NCI-H1048 (cell line): ENCODE measurements at places on chromosomes 5 and 9.

- no peak for DNase-seq
These were observed 58.2 kb downstream of the ZFAND5 start for GRCh38 chr9:72306761-72307160.

GRCh38 chr5:9124838-9125237 lies 421.0 kb downstream of the SEMA5A start:
- DNase-seq: no peak

DNA sequence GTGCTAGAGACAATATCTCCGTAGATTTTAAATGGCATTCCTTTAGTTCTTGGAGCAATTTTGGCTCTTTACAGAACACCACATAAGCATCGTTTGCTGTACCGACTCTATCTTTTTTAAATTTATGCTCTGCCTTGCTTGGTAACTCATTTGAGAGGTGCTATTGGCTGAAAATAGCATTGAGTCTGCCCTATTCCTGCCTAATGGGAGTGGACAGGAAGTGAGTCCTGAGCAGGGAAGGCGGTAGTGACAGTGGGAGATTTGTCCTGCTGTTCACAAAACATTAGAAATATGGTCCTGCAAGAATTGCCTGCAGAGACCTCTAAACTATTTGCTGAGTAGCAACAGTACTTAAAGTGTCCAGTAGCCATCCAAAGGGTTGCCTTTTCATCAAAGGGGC lies 115.2 kb upstream of the IFNE start:
- no peak for DNase-seq

DNA sequence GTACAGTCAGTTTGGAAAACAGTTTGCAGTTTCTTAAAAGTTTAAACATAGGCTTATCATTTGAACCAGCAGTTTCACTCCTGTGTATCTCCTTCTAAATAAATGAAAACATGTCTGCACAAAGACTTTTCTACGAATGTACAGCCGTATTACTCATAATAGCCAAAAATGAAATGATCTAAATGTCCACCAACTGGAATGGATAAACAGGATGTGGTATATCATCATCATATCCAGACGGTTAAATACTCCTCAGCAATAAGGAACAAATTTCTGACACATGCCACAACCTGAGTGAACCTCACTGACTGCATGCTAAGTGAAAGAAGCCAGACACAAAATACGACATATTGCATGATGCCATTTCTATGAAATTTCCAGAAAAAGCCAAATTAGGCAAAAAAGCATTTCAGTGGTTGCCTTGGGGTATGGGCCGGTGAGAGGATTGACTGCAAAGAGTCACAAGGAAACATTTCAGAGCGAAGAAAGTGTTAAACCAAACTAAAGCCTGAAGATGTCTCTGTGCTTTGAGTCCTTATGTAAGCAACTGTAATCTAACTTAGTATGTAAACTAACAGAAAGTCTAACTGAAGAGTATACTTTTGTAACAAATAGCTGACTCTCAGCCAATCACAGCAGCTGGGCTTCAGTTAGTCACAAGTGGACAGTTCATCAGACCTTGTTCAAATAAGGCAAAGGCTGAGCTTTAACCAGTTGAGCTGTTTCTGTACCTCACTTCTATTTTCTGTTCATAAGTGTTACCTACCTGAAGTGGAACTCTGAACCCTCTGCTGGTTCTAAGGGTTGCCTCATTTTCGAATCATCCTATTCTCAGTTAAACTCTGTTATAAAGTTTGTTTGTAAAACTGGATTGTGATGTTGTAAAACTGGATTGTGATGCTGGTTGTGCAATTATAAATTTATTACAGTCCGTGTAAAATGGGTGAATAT lies 65.2 kb downstream of the TRIO start:
- no peak for DNase-seq

GRCh38 chr5:100424017-100424416 lies 111.2 kb upstream of the FAM174A start:
- DNase-seq: no peak

DNA sequence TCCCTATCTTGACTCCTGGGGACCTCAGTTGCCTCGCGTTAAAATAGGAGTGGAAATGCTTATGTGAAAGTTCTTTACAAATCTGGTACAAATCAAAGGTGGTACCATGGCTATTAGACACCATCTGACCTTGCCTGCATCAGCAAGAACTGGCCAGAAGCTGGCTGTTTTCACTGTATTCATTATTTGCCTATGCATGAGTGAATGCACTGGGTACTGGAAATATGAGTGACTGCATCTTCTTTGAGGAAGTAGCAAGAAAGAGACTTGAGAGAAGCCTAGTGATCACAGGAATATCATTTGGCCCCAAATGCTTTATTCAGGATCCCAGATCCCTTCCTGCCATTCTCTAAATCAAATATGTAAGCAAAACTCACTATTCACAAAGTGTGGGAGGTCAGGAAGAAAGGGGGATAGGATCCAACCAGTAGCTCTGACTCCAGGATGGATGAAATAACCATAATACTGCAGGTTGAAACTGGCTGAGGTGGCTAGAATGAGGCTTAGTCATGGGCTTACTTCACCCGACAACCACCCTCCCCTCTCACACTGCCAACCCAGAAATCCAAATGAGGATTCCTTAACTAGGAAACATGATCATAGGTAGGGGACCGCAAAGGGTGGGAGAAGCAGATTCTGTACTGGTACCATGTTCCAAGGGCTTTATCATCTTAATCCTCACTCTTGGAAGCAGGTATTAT lies 56.7 kb downstream of the FAM114A2 start:
- no peak for DNase-seq

- no peak for DNase-seq
These were observed 87.1 kb downstream of the EHMT1 start for GRCh38 chr9:137705906-137706305.

DNA sequence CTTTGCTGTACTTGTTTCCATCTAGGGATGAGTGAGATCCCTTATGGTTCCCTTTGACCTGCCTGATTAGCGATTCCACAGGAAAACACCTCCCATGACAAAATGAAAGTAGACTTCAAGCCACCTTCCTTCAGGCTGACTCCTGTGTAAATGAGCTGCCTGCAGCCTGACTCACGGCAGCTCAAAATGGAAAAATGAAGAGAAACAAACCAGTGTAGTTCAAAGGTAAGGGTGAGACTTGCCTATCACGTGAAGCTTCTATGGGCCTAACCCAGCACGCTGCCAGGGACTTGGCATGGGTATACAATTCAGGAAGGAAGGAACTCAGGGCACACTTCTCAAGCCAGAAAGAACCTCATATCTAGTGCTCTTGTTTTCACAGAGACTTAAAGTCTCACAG lies 110.1 kb upstream of the LRRTM2 start:
- no peak for DNase-seq

- no peak for DNase-seq
These were observed 246.7 kb upstream of the TRPM3 start for GRCh38 chr9:71368157-71368556.

- DNase-seq: no peak
These were observed 1188.0 kb upstream of the CDH9 start for GRCh38 chr5:28226407-28226806.

- DNase-seq: no peak
These were observed 235.2 kb upstream of the ELL2 start for GRCh38 chr5:96196890-96197289.

DNA sequence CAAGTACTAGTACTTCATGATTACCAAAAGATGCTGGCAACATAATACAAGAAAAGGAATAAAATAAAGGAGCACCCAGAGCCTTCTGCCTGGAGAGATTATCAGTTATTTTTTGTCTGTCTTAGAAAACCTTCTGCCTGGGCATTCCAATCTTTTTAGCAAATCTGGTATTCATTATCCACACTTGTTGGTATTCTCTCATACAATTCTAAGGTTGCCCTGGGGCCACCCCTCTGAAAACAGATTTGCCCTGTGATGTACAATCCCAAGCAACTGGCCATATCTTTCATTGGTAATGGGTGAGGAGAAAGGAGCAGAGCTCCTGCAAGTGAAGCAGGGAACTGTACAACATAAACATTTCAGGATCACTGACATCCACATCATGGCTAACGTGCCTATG lies 47.8 kb downstream of the WDR41 start:
- no peak for DNase-seq

DNA sequence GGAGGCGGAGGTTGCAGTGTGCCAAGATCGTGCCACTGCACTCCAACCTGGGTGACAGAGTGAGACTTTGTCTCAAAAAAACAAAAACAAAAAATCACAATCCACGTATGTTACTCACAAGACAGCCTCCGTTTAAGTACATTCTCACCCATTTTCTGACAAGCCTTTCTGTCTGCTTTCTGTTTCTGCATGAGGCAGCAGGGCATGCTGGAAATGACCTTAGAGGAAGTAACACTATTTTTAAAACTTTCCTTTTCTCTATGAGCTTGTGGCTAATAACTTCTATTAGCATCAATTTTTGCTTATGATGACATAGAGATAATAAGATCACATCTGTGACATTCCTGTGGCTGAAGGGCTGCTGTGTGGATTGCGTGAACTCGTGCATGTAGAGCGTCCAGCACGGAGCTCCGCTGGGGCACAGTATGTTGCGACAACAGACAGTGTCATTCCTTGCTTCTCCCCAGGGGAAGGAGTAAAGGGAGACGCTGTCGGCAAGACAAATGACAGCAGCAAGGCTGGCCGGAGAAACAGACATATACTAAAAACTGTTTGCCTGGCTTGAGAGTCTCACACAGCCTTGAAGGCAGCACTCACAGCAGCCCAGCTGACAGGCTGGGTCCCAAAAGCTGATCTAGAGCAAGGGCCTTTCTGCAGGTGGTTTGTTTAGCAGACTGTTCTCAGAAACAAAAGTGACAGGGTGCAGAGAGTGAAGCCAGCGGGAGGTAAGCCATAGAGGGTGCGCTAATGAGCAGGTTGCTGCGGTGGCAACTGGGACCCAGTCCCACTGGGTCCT lies 1.6 kb downstream of the BTNL3 start:
- DNase-seq: no peak

GRCh38 chr5:145903867-145904266 lies 31.1 kb upstream of the GRXCR2 start:
- no peak for DNase-seq

- DNase-seq: no peak
These were observed 94.1 kb upstream of the PAPPA start for GRCh38 chr9:116059466-116059865.

DNA sequence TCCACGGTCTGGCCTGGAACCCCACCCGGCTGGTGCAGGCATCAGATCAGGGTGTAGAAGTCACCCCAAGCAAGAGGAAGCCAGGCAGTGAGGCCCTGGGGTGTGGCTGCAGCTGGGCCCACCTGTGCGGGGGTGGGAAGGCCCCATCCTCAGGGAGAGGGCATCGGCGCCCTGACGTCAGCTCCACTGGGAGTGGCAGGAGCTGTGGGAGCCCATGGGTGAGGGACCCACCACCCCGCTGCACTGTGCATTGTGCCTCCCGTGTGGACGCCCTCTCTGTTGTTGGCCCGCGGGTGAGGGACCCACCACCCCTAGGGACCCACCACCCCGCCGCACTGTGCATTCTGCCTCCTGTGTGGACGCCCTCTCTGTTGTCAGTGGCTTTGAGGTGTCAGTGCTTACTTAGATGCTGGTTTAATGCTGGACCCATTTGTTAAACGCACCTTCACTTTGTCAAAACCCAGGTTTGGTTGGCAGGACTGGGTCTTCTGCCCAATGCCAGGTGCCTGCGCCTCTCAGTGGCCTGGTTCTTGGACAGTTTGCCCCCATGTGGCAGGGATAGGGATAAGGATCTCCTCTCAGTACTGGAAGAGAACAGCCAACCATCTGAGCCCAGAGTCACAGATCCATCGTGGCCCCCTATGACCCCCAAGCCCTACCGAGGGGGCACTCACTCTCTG lies 6.9 kb upstream of the EXOC3 start:
- no peak for DNase-seq

- DNase-seq: no peak
These were observed 260.4 kb downstream of the MLLT3 start for GRCh38 chr9:20361656-20362570.

- no peak for DNase-seq
These were observed 121.8 kb downstream of the DOCK2 start for GRCh38 chr5:169758886-169759285.

- DNase-seq: no peak
These were observed 3.0 kb downstream of the NUDT2 start for GRCh38 chr9:34332076-34332964.

DNA sequence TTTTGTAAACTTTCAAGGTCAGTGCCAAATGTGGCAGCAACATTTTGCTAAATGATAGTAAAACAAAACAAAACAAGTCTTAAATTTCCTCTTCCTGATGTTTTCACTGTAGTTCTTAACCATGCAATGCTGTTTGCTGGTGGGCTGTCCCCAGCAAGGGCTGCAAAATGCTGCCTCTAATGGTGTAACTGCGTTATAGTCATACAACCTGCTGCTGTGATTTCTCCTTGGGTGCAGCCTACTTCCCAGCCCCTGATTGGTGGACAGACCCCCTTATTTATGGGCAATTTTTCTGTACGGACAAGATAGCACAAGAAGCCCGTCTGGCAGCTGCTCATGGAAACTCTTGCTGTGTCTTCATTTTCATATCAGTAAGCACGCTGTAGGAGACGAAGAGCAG lies 26.6 kb upstream of the PIP5K1B start:
- no peak for DNase-seq

- DNase-seq: no peak
These were observed 41.5 kb upstream of the LARP1 start for GRCh38 chr5:154713615-154714125.

DNA sequence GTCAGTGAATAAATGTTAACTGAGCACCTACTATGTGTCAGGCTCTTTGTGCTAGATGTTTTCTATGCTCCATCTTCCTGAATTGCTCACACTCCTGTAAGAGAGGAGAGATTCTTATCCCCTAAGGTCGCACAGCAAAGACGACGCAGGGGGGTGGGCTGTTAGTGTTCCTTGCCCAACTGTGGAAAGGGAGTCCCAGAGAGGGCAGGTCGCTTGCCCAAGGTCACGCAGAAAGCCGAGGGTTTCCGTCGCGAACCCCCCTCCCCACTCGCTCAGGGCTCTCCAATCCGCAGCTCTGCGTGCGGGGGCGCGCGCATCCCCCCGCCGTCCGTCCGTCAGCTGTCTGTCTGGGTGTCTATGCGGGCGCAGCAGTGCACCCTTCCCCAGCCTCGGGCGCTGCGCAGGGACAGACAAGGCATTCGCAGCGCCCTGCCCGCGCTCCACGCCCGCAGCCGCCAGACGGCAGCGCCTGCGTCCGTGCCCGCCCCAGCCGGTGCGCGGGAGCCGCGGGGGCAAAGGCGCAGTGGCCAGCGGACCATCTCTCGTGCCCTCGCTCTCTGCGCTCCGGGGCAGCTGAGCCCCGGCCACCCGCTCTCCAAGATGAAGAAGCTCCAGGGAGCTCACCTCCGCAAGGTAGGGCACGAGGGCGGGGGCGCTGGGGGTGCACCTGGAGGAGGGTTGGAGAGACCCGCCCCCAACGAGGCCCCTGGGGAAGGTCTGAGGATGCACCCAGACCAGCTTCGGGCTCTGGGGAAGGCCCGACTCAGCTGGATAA lies at the start of gene SLC6A7:
TSS of gene SLC6A7 (plus strand) at position 335 of the 775 bp plus-strand sequence. CDS start at position 601, 266 bp downstream.
- DNase-seq: no peak

DNA sequence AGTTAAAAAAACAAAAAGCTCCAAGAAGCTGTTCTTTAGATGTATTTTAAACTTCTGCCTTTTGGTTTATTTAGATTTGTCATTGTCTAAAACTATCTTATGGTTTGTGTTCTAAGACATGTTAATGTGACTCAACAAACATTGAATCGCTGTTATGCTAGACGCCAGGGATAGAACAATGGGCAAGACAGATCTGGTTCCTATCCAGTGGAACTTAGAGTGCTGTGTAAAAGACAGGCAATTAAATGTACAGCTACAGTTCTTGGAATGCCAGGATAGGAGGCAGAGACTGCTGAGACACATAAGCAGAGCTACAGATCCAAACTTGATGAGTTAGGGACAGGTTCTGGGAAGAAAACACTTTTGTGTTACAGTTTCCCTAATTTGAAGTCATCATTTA lies 22.4 kb downstream of the LYRM7 start:
- DNase-seq: no peak

- no peak for DNase-seq
These were observed 24.3 kb downstream of the HMGCR start for GRCh38 chr5:75361310-75361709.
